ENCODE measurements at places on chromosomes 13 and 19. TPM values are rescaled to one million over a fixed set of nuclear protein-coding genes. Genes with fewer than 3 reads are reported as not detected.

The GNA15 gene
- 4.7 TPM for total RNA-seq

The CACNA1A gene
- total RNA-seq: 0.88 TPM

The PROZ gene
- total RNA-seq: 0.58 TPM

The CD22 gene
- 6.7 TPM for total RNA-seq

The C1QTNF9B gene
- total RNA-seq: not detected

The STOML3 gene
- total RNA-seq: not detected

The ADAMTS10 gene
- 78.6 TPM for total RNA-seq

The UGGT2 gene
- total RNA-seq: 91.6 TPM

The IZUMO2 gene
- not detected for total RNA-seq

All from metanephros (tissue), 2 donors.